AG08396 (cell line): ENCODE measurements at places on chromosomes 7 and 10.

- no peak for DNase-seq
These were observed 46.8 kb upstream of the PDLIM1 start for GRCh38 chr10:95337423-95338160.

GRCh38 chr10:12041766-12042408 is 722 bp downstream of the UPF2 start:
- peak; percentile 28 for DNase-seq

GRCh38 chr10:132572545-132572937 is 35.0 kb downstream of the INPP5A start:
- DNase-seq, result peak; percentile 46

GRCh38 chr10:43384252-43385221 is 13.1 kb downstream of the FXYD4 start:
- DNase-seq, result no peak

DNA sequence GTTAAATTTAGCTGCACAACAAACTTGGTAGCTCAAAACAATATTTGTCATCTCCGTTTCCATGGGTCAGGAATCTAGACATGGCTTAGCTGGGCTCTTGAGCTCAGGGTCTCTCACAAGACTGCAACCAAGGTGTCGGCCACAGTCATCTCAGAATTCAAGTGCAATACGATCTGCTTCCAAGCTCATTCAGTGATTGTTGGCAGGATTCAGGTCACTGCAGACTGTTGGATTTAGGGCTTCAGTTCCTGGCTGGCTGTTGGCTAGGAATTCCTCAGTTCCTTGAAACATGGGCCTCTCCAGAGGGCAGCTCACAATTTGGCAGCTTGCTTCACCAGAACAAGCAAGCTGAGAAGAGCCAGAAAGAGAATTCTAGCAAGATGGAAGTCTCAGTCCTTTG is 17.5 kb upstream of the CHST3 start:
- DNase-seq, result no peak

DNA sequence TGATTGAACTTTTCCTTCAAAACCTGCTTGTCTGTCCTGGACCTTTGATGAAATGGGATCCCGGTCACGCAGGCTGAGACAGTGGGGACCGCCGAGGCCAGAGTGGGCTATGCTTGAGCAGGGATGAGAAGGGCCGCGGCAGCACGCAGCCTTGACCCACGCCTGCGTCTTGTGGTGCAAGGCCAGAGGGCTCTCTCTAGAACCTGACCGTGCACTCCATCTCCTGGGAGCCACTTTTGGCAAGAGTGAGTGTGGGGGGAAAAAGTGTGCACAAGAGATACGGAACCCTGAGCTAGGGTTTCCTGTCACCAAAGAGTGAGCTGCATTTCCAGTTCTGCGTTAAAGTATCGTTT is 42.4 kb downstream of the WIPI2 start:
- no peak for DNase-seq

DNA sequence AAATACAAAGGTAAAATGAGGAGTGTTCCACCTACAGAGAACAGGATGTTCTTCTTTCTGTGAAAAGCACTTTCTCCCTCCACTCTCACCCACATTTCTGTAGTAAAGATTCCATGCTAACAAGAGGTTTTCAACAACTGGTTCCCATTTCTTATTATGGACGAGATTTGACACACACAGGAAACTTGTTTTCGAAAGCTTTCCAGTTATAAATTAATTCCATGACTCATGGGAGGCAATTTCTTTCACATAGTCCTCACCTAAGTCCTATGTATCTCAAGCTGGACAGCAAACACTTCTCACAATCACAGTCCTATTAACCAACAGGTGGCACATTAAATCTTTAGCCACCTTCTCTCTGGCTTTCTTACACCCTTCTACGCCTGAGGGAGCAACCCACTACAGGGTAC is 24.5 kb downstream of the RAPGEF5 start:
- DNase-seq, result no peak

GRCh38 chr10:88852327-88852726 is 683 bp upstream of the ANKRD22 start:
- no peak for DNase-seq

GRCh38 chr7:120941856-120942255 is 8.7 kb upstream of the ING3 start:
- no peak for DNase-seq

DNA sequence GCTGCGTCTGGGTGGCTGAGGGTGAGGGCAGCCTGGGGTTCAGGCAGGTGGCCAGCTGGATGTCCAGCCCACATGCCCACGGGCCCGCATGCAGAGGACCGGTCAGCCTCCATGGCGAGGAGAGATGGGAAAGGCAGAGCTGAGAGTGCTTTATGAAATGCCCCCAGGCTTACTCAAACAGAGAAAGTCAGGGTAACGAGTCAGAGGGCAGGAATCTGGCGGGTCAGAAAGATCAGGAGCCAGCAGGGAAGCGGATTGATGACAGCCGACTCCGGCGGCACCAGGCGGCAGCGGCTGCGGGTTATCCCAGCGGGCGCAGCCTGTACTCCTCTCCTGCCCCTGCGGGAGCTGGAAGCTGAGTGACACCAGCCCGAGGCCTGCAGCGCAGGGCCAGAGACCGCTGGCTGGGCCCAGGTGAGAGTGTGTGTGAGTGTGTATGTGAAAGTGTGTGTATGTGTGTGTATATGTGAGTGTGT is 13.4 kb downstream of the SLC13A4 start:
- DNase-seq, result peak; percentile 80

- no peak for DNase-seq
These were observed 62.7 kb downstream of the ADRA2A start for GRCh38 chr10:111139567-111139966.

- no peak for DNase-seq
These were observed 15.9 kb upstream of the ATP6V0A4 start for GRCh38 chr7:138813945-138814344.

DNA sequence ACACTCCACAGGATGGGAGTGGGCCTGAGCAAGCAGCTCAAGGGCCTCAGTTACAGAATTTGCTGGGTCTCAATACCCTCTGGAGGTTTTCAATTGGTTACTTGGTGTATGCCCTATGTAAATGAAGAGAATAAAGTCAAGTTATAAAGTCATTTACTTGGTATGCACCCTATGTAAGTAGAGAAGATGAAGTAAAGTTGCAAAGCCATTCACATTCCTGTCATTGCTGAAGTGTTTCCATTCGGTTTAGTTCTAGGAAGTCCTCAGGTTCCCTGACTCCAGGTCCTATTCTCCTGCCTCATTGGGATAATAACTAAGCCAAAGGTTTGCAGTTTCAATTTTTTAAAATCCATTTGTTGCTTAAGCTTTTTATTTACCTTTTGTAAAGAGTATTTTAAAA is 272.6 kb upstream of the NPSR1 start:
- no peak for DNase-seq
